ENCODE measurements at places on chromosomes 5 and 9. TPM values are rescaled to one million over a fixed set of nuclear protein-coding genes. Genes with fewer than 3 reads are reported as not detected.

- DNase-seq = no peak
Observed at GRCh38 chr9:124530246-124530645, 23.0 kb upstream of the NR5A1 start.

GRCh38 chr5:38157024-38157423 lies 101.3 kb upstream of the EGFLAM start:
- no peak for DNase-seq

- DNase-seq = no peak
Observed at GRCh38 chr9:103981912-103982311, 112.2 kb upstream of the SMC2 start.

- DNase-seq = no peak
Observed at GRCh38 chr5:59798862-59799667, 94.5 kb downstream of the PDE4D start.

DNA sequence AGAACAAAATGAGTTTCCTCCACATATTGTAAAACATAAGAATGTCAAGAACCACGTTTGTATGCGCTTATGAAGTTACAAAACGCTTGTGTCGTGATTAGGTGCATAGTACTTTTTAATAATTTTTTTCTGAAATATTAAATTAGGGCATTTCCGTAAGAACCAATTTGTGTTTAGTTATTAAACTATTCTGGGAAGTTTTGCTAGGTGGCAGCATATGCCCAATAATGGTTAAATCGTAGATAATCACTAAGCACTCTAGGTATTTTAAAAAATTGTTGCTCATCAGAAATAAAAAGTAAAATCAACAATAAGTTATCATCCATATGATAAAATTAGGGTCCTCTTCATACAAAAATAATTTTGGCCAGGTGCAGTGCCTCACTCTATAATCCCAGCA lies 5.4 kb downstream of the SRFBP1 start:
- DNase-seq = peak; percentile 30

GRCh38 chr5:138789771-138790242 lies 36.6 kb downstream of the CTNNA1 start:
- no peak for DNase-seq

- no peak for DNase-seq
Observed at GRCh38 chr5:73997960-73998359, 372.0 kb downstream of the ARHGEF28 start.

DNA sequence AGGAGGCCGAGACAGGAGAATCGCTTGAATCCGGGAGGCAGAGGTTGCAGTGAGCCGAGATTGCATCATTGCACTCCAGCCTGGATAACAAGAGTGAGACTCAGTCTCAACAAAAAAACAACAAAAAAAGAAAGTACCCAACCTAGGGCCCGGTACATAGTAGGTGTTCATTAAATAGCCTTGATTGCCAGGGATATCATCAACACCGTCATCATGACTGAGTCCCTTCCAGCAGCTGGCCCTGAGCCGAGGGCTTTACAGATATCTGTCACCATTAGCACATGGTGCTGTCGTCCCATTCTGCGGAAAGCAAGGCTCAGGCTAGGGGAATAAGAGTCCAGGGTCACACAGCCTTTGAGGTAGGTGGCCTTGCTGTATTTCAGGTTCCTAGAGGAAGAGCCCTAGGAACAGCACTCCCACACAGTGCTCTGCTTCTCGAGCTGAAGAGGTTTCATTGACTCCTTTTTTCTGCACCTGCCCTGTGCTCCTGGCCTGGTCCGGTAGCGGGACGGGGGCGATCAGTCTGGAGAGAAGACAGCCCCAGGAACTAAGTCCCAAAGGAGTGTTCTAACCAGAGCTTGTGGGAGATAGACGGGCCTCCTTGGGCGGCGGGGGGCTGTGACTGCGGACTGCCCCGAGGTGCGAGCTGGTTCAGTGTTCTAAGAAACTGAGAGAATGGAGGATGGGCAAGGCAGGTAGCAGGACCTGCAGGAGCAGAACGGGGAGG lies 48.2 kb downstream of the CXXC5 start:
- DNase-seq = no peak

- no peak for DNase-seq
Observed at GRCh38 chr5:67999391-67999790, 216.2 kb upstream of the PIK3R1 start.

- no peak for DNase-seq
Observed at GRCh38 chr9:133428617-133429101, 6.5 kb downstream of the ADAMTS13 start.

DNA sequence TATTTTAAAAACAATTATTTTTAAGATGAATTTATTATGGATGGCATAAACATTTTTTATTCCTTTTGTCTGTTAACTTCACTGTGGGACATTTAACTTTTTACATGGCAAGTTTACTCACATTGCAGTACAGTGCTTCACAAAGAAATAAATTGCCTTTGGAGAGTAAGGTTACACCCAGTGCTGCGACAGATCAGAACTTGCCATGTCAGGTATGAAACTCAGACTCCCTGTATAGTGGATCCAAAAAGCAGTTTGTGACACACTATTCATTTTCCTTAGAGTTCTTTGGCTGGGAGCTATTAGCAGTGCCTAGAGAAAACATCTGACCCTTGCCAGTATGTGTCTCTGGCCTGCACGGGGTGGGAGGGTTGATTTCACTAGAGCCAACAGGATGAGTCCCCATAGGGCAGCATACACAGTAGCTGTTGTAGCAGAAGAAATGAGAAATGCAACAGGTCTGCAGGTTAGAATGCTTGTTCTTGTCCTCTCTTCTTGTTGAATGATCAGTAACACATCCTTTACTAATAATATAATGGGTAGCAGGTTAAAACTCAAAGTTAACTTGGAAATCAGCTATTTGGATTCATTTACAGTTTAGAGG lies 42.9 kb downstream of the STARD4 start:
- no peak for DNase-seq

DNA sequence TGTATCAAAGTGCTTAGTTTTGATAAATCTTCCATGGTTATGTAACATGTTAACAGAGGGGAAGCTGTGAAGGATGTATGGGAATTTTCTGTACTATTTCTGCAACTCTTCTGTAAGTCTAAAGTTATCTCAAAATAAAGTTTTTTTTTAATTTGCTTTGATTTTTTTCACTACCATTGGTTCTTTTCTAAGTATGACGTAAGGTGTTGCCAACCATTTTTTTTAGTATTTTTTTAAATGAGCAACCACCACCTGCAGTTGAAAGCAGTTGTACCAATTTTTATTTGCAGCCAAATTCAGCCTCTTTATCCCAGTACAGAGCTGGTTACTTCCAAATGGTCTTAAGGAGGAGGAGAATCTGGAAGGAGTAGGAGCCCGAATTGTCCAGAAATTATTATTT lies 192.2 kb downstream of the CHSY3 start:
- no peak for DNase-seq

DNA sequence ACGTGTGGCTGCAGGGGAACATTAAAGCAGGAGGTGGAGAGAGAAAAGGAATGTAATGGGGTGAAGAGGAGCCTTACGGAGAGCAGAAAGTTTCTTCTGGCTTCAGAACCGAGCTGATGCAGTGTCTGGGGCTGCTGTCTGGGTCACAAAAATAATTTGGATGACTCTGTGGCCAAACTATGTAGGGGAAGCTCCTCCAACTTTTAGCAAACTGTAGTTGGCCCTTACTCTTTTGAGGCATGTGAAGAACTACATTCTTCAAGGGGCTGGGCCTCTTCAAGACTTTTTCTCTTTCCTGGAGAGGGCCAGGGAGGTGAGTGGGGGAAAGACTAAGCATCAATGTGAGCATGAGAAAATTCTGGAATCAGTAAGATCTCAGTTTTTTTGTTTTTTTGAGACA lies 31.9 kb upstream of the SPARC start:
- DNase-seq = peak; percentile 78

GRCh38 chr5:105430516-105430915 lies 1867.9 kb upstream of the NUDT12 start:
- no peak for DNase-seq

DNA sequence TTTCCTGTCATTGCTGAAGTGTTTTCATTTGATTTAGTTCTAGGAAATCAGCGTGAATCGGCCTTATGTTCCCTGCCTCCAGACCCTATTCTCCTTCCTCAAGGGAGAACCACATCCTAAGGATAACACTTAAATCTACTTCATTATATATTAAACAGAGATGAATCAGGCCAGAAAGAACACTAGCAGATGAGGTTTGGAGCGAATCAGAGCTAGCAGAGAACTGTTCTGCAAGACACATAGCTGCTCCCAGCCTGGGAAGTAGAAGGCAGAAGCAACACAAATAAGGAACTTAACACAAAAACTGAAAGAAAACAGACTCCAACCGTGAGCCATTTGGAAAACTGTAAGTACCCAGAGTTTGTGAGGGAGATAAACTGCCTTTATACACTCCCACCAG lies 718.2 kb downstream of the SEMA5A start:
- DNase-seq = no peak

- no peak for DNase-seq
Observed at GRCh38 chr9:71744754-71745521, 23.4 kb downstream of the CEMIP2 start.

DNA sequence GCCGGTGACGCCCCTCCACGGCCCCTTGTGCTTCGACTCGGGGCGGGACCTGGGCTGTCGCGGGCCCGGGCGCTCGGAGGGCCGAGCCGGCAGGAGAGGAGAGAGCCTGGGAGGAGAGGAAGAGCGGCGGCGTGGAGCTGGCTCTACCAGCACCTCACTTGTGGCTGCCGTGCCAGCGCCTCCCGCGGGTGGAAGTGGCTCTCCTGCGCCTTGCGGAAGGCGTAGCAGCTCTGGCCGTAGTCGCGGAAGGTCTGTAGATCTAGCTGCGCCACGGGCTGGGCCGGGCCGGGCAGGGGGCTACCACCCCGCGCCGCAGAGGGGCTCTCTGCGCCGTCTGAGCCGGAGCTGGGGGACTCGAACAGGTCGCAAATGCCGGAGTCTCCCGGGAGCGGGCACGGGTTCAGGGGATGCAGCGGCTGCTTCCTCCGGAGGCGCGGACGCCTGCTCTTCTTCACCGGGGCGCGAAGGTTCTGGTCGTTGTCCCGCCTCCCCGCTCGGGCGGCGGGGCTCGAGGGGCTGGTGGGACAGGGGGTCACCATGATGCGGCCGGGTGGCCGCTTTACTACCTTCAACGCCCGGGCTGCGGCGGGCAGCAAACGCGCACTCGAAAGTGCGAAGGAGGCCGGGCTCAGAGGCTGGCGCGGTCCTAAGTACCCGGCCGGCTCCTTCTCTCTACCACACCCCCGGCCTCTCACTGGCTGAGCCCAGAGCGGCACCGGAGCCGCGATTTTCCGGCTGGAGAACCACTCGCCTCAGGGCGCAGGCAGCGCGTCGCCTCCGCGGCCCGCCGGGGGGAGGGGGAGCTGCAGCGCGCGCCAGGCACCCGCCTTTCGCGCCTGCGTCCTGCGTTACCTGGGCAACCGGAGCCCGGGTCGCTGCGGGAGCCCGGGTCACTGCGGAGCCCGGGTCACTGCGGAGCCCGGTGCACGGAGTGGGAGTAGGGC lies at the start of gene CCNO:
TSS of gene CCNO (minus strand) at position 624 of the 944 bp plus-strand sequence. CDS start at position 539, 85 bp downstream.
- peak; percentile 81 for DNase-seq

GRCh38 chr5:24407466-24407865 lies 237.3 kb downstream of the CDH10 start:
- DNase-seq = peak; percentile 11

The QRFP gene
- polyA plus RNA-seq = 0.24 TPM

The PCDHB12 gene
- polyA plus RNA-seq = 2.9 TPM

The PLPP6 gene
- polyA plus RNA-seq = 4.3 TPM

The C8G gene
- 0.29 TPM for polyA plus RNA-seq

The FOXI1 gene
- not detected for polyA plus RNA-seq

The SH3TC2 gene
- polyA plus RNA-seq = 1.4 TPM
